NCI-H2171 (cell line): ENCODE measurements at places on chromosomes 3 and 15.

- DNase-seq = no peak
Measured at GRCh38 chr3:164550857-164551256, 527.4 kb downstream of the SI start.

DNA sequence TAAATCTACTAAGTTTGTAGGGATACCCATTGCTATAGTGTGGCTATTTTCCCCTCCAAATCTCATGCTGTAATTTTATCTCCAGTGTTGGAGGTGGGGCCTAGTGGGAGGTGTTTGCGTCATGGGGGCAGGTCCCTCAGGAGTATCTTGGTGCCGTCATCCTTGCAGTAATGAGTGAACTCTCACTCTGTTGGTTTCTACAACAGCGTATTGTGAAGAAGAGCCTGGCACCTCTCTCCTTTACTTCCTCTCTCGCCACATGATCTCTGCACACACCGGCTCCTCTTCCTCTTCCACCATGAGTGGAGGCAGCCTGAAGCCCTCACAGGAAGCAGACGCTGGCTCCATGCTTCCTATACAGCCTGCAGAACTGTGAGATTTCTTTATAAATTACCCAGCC, 34.0 kb upstream of the TRPM1 start:
- DNase-seq = no peak

DNA sequence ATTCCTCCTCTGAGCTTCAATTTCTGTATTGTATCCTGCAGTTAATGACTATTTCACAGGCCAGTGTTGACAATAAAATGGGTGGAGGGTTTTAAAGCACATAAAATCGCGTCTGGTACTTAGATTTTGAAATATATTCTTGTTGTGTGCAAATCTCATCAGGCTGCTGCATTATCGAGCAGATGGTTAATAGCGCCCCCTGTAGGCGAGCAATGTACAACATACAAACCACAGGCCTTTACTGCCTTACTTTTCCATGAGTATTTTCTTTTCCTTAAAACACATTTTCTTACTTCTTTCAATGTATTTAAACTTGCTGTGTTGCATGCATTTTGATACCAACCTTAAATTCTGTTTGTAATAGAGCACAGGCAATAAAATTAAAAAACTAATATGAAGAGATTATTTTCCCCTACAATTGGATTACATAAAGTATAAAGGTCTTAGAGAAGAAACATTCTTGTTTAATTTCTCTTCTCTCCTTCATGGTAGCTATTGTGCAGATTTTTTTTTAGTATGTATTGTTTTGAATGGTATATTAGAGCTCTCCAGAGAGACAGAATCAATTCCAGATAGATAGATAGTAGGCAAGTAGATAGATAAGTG, 608.4 kb downstream of the CADM2 start:
- DNase-seq = no peak

DNA sequence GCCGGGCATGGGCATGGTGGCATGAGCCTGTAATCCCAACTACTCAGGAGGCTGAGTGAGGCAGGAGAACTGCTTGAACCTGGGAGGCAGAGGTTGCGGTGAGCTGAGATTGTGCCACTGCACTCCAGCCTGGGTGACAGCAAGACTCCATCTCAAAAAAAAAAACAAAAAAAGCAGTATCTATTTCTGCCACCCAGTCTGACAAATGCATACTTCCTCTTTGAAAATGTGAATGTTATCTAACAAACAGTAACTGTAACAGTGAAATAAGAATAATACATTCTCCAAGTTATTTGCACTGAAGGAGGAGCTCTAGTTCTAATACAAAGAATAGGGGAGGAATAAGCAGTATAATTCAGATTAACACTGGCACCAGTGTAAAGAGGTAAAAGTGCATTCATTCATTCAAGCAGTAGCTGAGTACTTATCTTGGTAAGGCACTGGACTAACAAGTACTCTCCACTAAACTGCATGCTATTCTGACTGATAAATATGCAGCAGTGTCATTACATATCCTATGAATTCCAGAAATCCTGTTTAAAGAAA, 12.9 kb downstream of the VPS13C start:
- DNase-seq = no peak

- DNase-seq = no peak
Measured at GRCh38 chr3:172044833-172045585, 5.6 kb downstream of the FNDC3B start.

GRCh38 chr15:34665498-34666116, 82.2 kb upstream of the GOLGA8B start:
- DNase-seq = no peak

GRCh38 chr3:194900854-194901522, 215.3 kb downstream of the FAM43A start:
- DNase-seq = no peak

DNA sequence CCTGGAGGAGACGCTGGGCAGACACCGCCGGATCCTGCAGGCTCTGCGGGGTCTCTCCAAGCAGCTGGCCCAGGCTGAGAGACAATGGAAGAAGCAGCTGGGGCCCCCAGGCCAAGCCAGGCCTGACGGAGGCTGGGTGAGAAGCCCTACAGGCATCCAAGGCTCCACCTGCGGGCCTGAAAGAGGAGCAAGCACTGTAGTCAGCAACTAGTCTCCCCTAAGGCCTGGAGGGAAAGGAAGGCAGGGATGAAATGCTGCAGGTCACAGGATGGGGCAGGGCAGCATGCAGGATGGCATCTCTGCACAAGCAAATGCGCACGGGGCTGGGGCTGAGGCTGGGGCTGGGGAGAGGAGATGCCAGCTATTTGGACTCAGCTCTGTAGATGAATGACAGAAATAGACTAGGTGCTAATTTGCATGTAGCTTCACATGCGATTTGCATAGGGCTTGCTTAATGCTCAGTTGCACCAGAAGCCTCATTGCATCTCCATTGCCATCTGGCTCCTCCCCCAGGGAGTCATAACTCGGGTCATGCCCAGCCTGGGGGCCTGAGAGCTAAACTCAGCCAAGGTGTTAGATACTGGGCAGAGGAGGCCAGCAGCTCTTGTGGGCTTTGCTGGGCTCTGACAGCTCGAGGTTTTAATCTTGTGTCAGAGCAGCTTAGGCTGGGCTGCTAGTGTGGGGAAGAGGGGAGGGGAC, 5.2 kb upstream of the CPLX3 start:
- peak; percentile 54 for DNase-seq

GRCh38 chr15:83278191-83278590, 6.3 kb downstream of the BNC1 start:
- DNase-seq = no peak

DNA sequence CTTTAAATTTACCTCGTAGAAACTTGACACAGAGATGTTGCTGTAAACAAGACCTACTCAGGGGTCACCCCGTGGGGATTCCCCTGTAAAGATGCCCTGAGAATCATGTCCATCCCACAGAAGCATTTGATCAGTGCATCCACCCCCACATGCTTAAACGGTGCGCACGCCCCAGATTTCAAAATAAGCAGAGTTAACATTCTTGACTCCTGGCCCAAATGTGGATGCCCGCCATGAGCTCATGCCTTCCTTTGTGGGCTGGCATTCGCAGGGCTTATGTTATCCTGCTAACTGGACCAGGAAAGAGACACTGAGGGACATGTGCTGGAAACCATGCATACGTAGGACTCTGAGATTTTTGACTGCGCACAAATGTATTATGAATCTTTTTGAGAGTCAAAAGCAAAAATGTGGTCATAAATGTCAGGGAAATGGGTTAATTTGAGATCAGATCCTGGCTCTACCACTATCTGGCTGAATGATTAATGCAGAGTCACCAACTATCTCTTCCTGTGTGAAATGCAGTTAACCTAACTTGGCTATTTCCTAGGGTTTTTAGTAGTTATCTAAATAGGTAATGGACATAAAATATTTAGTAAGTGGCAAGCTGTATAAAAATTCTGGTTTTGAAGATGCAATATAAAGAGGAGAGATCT, 9.1 kb upstream of the TP63 start:
- DNase-seq = no peak

GRCh38 chr3:66035763-66036477, 2.8 kb downstream of the MAGI1 start:
- no peak for DNase-seq

DNA sequence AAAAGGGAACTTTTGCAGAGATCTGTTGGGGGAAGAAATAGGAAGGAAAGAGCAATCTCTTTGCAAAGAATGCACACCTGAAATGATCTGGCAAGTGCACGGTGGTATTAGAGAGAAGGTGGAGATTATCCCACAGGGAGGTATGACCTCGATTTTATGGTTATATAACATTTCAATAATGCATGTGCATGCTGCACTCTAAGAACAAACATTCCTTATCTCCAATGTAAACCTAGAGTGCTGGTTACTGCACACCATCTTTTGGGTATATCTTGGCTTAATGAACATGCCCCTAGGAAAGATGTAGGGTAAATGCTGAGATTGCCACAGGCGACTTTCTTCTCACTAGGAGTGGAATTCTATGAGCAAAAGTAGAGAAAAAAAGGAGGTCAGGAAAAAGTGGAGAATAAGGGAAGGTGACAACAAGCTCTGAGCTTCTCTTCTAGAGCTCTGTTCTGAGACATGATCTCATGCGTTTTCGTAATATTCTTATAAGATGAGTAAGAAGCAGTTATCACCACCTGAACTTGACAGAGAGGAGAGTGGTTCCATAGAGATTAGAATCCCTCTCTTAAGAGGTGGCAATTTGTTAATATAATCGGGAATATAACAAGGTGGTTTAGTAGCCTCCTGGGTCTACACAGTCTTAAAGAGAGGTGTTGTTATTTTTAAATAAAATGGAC, 117.5 kb upstream of the TMC3 start:
- DNase-seq = no peak

DNA sequence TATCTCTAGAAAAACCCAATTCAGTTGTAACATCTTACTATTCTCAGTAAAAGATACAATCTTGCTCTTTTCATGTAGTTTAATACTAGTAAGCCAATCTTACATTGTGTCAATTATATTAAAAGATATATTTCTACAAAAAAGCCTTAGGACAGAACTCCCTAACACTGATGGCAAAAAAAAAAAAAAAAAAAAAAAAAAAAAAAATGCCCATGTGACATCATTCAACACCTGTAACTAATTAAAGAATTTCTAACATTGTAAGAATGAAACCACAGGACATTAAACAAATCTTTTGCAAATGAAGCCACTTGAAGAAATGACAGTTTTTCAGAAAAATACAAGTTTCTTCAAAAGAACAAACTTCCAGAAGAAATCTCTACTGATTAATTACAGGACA, 119.8 kb downstream of the SUCLG2 start:
- DNase-seq = no peak

DNA sequence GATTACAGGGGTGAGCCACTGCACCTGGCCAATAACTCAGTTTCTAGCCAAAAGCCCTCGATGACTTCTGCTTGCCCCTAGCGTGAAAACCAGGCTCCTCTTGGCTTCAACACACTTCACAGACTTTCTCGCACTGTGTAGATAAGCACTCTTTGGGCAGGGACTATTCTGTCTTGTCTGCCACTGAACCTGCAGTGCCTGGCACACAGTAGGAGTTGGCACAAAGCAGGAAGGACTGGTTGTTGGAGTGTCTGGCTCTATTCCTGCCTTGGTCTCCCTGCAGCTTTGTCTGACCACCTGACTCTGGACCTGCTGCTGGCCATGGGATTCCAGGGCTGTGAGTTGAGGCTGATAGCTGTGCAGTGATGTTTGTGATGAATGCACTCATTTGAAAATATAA, 46.4 kb upstream of the RGMA start:
- DNase-seq = no peak

DNA sequence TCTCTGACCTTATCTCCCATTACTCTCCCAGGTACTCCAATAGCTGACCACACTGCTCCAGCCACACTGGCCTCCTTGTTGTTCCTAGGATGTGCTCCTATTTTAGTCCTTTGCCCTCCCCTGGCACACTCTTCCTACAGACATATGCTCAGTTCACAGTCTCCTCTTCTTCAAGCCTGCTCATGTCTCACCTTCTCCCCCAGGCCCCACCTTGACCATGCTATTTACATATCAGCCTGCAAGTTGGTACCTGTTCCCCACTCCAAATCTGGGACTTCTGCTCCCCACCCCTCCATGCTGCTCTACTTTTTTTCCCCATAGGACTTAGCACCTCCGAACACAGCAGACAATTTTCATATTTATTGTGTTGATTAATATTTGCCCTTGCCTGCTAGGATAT, 84.9 kb upstream of the BCL6 start:
- no peak for DNase-seq

DNA sequence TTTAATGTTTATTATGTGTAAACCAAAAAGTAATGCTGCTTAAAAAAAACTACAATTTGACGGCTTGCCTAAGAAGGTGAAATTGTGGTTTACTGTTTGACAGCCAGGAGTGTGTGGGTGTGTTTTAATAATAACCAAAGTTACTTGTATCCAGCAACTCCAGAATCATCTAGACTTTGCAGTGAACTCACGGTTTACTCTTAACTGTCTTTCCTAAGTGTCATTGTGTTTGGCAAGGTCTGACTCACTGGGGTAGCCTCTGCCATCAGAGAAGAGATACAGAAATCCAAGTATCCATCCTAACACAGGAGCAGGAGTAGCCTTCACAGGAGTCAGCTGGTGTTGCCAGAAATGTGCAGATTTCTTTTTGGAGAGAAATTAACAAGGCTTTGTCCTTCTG, 151.1 kb downstream of the CTNNB1 start:
- DNase-seq = no peak

DNA sequence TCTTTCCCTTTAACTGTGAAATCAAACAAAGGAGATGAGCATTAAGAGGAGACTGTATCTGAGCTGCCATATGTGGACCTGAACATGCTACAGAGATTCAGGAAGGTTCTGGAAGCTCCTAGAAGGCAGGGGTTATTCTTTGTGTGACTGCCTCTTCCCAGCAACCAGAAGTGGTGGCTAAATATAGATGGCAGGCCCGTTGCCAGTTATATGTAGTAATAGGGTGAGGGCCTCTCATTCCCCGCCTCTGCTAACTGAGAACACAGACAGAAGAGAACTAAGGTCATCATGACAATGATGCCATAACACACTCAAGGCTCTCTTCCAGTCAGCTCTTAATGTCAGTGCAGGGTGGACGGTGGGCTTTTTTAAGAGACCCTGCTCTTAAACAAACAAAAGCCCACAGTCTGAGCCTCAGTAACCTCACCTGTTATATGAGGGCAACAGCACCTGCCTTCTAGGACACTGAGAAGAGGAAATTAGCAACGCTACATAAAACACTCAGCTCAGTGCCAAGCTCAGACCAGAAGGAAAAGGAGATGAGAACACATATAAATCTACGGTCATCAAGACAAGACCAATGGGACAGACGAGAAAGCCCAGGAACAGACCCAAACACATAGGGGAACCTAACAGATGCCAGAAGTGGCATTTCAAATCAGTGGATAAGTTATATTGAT, 22.3 kb downstream of the CFAP92 start:
- DNase-seq = no peak

DNA sequence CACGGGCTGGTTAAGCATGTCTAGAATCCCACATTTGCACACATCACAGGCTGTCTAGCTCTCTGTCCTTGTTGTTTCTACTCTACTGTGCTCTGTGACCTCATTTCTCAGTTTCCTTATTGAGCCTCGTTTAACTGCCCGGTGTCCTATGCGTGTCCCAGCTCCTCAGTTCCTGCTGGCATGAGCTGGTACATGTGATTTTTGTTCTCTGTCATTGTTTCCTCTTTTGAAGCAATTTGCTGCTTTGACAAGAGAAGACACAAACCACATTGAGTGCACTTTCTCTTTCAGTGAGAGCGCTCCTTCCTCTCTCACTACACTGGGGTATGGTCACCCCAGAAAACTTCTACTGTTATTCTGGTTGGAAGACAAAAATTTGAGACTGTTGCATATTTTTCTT, 563.5 kb downstream of the PDCD6IP start:
- DNase-seq = no peak

GRCh38 chr15:84658080-84658787, at the start of gene NMB:
TSS of gene NMB (minus strand) at chr15:84658199. CDS start at chr15:84658152, 47 bp downstream.
- DNase-seq = peak; percentile 87
